Activated CD4-positive, alpha-beta T cell treated with anti-CD3 and anti-CD28 coated beads, Interleukin-2, Interleukin-6, amounts not matched to agents 100 ng/mL and 50 ng/mL, durations not matched to agents 16 hours and 8 hours (primary cell): ENCODE measurements at places on chromosomes 7 and 10.

DNA sequence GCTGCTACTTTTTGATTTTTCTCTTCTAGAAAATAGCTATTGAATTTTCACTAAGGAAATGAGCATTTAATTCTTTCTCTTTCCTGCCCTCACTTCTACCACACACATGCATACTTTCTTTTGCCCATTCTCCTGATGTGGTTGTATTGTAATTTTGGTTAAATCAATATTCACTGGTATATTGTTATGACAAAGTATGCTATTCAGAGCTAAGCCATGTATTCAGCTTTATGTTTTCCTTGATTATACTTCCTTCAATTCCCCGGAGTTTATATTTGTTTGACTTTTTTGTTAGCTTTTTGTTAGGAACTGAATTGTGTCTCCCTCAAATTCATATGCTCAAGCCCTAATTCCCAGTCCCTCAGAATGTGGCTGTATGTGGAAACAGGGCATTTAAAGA, 24.0 kb downstream of the LRRC72 start:
- no peak for DNase-seq

- peak; percentile 9 for DNase-seq
These were observed 201.7 kb upstream of the KLF14 start for GRCh38 chr7:130935564-130936157.

- no peak for DNase-seq
These were observed 2.4 kb upstream of the VAX1 start for GRCh38 chr10:117140525-117140902.

GRCh38 chr10:111933937-111934336, 249.6 kb downstream of the GPAM start:
- DNase-seq: no peak

DNA sequence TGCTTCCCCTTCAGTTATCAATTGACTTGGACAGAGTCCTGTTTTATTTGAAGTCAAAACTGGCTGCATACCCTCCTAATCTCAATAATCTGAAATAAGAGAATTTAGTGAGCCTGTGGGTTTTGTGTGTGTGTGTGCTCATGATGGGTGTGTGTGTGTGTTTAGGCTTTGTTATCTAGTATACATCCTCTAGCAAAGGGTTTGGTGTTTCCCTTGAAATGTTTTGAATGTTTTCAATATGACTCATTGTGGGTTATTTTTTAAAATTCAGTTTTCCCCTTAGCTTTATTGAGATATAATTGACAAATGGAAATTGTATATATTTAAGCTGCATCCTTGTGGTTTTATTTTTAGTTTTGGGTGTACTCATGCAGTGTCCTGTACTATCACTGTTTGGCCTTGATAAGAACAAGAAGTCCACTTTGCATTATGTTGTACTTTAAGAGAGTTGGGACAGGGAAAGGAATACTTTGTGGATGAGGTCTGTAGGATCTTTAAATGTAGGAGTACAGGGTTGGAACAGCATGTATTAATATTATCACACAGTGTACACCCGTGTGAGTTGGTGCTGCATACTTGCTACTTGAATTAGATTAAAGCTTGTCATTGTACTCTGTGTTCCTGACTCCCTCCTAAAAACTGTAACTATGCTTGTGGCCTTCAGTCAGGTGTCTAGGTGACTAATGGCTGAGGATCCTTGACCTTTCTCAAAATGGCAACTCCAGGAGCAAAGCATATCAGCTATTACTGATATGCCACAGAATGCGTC, 58.3 kb downstream of the VCL start:
- peak; percentile 76 for DNase-seq

DNA sequence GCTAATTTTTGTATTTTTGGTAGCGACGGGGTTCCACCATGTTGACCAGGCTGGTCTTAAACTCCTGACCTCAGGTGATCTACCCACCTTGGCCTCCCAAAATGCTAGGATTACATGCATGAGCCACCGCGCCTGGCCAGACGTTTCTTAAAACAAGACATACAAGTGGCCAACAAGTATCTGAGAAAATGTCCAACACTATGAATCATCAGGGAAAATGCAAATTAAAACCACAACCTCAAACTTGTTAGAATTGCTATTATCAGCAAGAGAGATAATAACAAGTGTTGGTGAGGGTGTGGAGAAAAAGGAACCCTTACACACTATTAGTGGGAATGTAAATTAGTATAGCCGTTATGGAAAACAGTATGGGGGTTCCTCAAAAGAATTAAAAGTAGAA, 148.6 kb downstream of the SUGCT start:
- no peak for DNase-seq

- no peak for DNase-seq
These were observed 480.3 kb upstream of the C7orf33 start for GRCh38 chr7:148110097-148110868.

DNA sequence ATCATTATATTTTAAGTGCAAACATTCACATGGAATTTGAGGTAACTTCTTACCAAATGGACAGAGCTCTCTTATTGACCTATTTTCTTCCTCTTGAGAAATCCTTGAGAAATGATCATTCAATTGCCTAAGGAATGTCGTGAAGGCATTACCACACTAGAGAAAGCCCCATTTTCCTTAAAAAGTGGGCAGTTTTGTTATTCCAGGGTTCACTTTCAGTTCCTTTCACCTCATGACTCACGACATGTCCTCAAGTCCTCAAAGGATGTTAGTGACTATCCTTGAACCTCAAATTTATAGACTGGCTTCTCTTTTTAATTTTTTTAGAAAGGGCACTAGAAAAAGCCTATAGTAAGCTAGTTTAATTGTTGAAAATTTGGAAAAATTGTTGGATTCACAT, 40.4 kb upstream of the SMIM30 start:
- DNase-seq: no peak

GRCh38 chr7:28018446-28018845, 162.1 kb downstream of the JAZF1 start:
- no peak for DNase-seq

DNA sequence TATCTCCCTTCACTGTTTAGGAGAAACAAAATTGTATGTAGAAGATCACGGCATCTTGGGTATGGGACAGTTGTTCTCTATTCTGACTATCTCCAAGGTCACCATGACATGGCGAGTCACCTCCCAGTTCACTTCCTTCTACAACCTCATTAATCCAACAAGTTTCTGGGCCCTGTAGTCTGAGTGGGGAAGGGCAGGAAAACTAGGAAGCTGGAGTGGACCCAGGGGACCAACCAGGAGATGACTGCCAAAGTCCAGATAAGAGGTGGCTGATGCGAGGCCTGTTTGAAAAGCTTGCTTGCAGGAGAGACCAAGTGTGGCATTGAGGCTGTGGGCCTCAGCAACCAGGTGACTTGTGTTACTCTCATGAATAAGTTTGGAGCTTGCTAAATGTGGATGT, 584.9 kb downstream of the TNS3 start:
- no peak for DNase-seq

DNA sequence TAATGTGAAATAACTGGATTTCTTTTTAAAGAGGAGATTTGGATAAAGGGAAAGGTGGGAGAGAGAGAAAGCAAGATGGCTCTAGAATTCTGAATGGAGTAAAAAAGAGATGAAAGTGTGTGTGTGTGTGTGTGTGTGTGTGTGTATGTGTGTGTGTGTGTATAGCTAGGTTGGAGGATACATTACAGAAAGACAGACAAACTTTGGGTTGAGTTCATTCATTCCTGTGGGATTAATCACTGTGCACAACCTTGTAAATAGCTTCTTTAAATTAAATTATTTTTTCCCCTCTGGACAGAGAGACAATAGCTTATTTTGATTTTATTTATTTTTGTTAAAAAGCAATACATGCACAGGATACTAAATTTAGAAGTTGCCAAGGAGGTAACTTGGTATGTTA, 7.5 kb downstream of the ASB4 start:
- DNase-seq: no peak

- DNase-seq: no peak
These were observed 9.5 kb downstream of the C7orf25 start for GRCh38 chr7:42902331-42902730.

GRCh38 chr10:12909836-12910185, 91.7 kb downstream of the CCDC3 start:
- DNase-seq: no peak

- no peak for DNase-seq
These were observed 439.5 kb upstream of the NFE2L3 start for GRCh38 chr7:25712500-25712899.

GRCh38 chr7:45699726-45700390, 125.7 kb downstream of the ADCY1 start:
- no peak for DNase-seq

DNA sequence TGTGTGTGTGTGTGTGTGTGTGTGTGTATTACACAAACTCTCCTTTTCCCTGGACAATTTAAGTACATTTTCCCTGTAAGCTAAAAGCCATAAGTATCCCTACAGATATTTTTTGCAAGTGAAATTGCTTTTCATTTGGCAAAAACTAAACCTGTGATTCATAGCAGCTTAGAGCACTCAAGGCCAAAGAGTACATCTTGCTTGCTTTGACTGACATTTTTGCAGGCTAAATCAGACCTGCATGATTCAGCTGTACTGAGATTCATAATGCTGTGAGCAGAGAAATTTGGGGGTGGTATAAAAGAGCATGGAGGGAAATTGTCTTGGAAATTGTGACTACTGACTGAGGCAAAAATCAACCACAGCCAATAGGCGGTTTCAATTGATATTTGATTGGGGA, 500.4 kb downstream of the GFRA1 start:
- DNase-seq: no peak

DNA sequence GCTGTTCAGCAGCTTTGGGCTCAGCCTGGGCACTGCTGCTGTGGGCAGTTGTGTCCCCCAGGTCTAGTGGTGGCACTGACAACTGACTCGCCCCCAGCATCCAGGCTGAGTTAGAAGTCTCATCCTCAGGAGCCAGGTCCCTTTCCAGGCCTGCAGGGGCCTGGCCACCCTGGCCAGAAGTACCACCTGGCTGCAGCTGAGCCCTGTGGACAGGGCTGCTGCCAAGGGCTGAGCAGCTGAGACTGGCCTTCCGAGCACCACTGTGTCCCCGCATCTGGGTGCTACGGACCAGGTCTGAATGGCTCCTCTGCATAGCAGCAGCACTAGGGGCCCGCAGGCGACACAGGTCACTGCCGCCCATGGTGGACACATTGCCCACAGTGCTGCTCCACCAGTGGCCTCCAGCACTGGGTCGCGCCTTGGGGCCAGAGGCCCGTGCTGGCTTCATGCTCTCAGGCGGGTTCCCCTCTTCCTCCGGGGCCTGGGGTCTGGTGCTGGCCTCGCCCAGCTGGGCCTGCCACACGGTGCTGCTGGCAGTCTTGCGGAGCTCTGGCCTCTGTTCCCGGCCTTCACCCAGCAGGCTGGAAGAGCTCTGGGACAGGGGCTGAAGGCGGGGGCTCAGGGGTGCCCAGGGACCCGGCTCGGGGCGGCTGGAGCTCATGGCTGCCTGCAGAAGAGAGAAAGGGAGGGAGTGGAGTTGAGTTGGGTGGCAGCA, 6.2 kb downstream of the GPRIN2 start:
- no peak for DNase-seq
